SK-N-SH treated with all-trans-retinoic acid at 6 μM for 48 hours (cell line): ENCODE measurements at places on chromosomes 1 and 21.

- peak; percentile 96 for ATAC-seq
Observed at GRCh38 chr1:177181631-177182291, 11.0 kb downstream of the BRINP2 start.

DNA sequence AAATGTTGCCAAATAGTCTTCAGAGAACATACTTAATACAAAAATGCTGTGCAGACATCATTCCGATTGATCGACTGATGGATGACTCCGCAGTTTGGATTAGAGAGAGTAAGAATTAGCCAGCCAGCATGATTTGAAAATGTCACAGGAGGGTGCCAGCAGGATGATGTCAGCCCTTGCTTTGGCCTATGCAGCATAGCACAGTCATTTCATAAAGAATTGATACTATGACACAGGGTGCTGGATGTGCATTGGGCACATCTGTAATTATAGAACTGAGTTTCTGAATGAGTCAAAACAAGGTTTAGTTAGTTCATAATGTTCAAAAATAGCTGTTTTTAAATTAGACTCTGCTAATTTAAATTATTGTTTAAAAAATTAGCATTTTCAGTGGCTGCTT lies 21.6 kb upstream of the TRAF5 start:
- ATAC-seq: peak; percentile 31; the same call in 1 of the 3 replicates

DNA sequence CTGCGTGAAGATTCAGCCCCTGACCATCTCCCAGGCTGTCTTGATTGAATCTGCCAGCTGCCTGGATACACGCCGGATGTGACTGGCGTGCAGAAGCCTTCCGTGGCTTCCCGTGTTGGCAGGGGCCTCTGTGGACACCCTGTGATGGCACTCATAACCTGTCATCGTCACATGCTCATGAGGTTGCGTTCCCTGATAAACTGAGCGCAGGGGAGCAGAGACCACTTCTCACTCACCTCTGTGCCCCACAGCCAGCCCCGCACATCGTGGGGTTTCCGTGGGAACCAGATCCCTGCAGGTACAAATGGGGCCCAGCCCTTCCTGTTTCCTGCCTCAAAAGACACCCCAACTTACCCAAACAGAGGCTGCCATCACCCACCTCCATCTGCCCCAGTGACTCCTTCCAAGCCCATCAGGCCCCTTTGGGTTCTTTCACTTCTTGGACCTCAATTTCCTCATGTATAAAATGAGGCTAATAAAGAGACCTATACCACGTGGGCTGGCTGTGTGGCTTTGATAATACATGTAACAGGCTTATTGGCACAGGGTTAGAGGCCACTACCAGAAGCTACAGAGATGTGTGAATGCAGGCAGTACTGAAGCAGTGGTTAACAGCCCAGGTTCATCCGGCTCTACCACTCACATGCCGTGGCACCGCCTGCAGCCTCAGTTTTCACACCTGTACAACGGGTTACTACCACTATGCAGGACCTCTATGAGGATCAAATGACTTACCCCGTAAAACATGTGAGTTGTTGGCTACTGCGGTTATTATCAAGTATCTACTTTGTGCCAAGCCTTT lies 23.6 kb downstream of the HTR6 start:
- ATAC-seq: no peak

DNA sequence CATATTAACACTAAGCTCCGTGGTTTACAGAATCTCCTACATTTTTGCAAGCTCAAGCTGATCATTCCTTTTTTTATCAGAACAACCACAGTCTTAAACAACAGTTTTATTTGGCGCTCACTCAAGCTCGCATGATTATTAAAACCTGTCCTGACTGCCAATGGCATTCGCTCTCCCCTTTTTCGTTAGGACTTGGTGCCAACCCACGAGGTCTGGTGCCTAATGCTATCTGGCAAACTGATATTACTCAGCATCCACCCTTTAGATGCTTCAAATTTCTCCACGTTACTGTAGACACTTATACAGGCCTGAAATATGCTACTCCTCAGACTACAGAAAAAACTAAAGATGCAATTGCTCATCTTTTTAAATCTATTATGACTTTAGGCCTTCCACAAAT lies 23.0 kb upstream of the ITLN1 start:
- ATAC-seq: no peak

DNA sequence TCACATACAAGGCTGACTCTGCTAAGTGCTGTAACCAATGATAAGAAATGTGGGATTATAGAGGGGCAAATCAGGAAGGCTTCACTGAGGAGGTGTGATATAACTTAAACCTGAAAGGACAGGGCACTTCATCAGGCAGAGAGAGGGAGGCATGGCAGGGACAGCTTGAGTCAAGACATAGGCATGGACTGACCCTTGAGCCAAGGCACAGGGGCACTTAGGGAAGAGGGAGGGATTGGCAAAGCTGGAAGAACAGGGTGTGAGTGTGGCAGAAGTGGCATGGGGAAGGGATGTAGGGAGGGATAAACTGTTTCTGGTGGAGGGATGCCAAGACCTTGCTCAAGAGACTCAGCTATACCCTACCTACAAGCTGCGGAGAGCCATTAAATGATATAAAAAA lies 81.3 kb downstream of the PLXNA2 start:
- ATAC-seq: no peak
